Ammon's horn (tissue), 1 donor: ENCODE measurements at places on chromosomes 6 and 20.

DNA sequence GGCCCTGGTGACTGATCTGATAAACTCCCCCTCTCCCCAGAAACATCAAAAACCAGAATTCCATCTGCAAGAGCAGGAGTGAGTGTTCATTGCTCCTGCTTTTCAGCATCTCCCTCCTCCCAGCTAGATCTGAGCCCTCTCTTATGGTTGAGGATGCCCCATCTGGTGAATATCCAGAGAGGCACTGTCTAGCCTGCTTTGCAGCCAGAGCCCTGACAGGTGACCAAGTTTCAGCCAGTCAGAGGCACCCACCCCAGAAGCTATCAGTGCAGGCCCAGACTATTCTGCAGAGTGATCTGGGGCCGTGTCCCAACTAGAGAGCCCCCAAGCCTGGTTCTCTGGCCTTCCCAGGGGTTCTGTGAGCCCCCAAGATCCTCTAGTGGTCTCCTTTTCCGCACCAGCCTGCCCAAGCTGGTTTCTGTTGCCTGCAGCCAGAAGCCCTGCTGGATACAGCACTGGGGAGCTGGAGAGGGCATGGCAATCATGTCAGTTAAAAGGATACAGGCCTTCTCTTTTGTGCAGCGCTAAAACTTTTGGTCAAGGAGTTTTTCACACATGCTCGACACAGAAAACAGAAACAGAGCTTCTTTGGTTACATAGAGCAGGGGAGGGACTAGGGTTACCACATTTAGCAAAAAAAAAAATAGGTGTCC is 6.6 kb upstream of the BMP7 start:
- DNase-seq: no peak

- no peak for DNase-seq
These were observed 114.9 kb downstream of the FOXC1 start for GRCh38 chr6:1724616-1725015.

GRCh38 chr6:111973927-111974639 is 79.8 kb upstream of the CCN6 start:
- DNase-seq: no peak

DNA sequence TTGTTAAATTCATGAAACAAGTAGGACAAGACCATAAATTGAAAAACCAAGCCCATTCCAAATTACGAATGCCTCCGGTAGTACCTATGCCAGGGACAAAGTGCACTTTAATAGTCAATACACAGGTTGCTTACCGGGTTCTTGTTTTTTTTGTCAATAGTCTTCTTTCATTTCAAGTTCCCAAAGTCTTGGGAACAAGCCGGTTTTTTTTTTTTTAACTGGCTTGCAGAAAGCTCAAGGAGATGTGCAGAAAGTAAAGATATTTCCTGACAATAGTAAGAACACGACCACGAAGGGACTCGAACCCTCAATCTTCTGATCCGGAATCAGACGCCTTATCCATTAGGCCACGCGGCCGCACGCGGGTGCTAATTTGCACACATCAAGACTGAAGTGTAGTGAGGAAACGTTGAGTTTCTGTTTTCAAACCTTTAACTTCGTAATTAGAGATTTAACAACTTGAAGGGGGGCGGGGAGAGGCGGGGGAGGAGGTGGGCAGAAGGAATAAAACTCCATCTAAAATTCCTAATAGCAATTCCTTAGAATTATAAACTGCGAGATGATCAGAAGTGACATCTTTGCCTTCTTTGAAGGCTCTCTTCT is 181.0 kb downstream of the TRIM27 start:
- DNase-seq: no peak

- peak; percentile 56 for DNase-seq
These were observed 12.8 kb upstream of the DNAAF9 start for GRCh38 chr20:3420211-3420707.

- DNase-seq: no peak
These were observed 170.9 kb downstream of the HIVEP2 start for GRCh38 chr6:142773859-142774648.

DNA sequence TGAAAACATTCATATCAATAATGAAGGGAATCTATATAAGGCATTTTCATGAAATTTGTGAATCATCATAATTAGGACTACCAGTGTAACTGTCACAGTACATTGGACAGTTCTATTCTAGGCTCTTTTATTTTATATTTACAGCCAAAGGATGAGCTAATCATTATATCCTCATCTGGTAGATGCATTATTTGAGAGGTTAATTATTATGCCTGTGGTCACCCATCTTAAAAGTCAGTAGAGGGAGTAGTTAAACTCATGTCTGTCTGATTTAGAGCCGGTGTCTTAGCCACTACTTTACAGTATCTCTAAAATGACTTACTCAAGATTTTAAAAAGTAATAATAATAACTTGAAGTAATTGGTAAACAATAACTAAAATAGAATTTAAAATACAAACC is 899.3 kb upstream of the MAP3K7 start:
- no peak for DNase-seq

DNA sequence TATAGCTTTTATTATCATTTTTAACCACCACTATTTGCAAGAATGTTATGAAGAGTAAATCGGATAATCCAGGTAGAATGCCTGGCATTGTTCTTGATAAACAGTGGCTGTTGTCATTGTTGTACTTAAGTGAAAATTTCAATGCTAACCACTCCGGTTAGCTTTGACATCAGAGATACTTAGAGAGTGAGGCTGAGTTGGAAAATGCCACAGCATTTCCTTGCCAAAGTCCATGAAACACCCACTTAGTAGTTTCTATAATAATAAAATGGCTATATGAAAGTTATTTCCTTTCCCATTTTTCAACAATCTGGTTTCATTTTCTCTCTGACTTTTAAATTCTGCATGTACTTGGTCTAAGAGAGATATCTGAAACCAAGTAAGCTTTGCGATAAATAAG is 132.0 kb downstream of the CDK19 start:
- DNase-seq: no peak

- no peak for DNase-seq
These were observed 41.7 kb upstream of the ZNF831 start for GRCh38 chr20:59121714-59122565.

DNA sequence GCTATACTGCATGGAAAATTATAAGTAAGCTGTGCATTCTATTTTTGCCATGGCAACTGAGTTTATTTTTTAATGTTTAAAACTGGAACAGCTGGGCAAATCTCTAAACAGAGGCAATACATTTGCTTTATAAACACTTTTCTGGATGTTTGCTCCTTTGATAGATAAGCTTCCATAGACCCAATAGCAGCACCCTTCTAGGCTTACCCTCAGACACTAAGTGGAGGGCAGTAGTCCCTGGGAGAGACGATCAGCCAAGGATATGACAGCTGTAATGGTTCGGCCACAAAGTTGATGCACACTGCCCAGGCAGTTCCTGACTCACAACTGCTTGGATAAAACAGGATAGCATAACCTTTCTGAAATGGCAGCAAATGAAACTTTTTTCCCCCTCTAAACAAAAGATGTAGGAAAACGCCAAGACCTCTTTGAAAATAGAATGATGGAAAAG is 8.5 kb upstream of the MRPS10 start:
- no peak for DNase-seq

GRCh38 chr6:43078691-43079090 is 2.6 kb downstream of the PTK7 start:
- DNase-seq: no peak

DNA sequence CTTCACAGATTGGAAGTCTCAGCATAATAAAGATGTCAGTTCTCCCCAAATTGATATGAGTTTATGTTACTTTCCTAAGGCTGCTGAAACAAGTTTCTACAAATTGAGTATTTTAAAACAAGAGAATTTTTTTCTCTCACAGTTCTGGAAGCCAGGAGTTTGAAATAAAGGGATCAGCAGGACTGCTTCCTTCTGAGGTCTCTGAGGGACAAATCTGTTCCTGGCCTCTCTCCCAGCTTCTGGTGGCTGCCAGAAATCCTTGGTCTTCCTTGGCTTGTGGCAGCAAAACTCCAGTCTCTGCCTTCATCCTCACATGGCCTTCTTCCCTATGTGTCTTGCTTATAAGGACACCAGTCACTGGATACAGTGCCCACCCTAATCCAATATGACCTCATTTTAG is 136.1 kb downstream of the TFAP2A start:
- DNase-seq: peak; percentile 61

GRCh38 chr6:3631186-3631585 is 120.3 kb downstream of the PXDC1 start:
- no peak for DNase-seq

DNA sequence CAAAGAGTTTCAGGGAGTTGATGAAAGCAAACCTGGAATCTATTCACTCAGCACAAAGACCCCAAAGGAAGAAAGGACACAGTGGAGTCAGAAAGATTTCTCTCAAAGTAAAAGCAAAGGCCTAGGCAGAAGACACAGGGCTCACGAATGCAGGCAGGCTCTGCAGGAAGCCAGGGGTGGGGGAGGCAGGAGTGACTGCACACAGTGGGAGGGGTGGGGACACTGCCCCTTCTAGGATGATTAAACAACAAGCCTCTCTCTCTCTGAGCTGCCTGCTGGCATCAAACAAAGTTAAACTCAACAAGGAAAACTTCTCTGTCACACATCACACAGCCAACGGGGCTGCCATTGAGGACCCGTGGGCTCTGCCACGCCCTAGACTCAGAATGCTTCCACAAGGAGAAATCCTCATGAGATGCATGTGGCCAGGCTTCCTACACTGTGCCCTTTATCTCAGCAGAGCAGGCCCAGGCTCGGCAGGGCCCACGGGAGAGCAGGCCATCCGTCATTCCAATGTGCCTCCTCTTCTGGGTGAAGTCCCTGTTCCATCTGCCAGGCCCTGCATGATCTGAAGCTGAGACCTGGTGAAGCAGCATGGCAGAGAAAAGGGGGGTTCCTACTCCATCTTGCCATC is 70.1 kb downstream of the RAMACL start:
- DNase-seq: no peak

DNA sequence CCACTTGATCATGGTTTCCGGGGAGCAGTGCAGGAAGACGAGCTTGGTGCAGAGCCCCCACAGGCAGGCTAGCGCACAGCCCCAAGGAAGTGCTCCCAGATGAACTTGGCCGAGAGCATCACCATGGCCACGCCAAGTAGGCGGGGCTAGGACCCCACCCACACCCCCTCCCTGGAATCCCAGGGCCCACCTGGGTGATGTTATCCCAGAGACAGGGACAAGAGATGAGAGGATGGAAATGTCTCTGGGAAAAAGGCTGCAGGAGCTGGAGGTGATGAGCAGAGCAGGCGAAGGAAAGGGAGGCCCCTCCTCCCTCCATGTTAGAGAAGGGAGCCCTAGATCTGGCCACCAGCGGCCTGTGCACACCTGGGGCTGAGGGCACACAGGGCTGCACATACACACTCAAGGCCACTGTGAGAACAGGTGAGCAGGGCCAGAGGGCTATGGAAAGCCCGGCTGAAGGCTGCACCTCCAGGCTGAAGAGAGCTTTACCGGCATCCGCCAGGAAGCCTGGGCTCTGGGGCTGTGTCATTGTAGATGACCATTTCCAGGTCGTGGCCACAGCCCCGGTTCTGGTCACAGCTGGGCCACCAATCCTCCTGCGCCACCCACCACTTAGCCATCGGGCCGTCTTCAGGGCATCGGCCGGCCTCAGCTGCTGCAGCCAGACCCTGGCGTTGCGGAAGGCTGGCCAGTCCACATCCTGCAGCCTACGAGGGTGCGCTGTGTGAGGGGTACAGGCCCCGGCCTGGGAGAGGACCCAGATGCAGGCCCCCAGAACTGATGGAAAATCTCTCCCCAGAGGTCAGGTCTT is 24.9 kb downstream of the NPEPL1 start:
- peak; percentile 1 for DNase-seq

DNA sequence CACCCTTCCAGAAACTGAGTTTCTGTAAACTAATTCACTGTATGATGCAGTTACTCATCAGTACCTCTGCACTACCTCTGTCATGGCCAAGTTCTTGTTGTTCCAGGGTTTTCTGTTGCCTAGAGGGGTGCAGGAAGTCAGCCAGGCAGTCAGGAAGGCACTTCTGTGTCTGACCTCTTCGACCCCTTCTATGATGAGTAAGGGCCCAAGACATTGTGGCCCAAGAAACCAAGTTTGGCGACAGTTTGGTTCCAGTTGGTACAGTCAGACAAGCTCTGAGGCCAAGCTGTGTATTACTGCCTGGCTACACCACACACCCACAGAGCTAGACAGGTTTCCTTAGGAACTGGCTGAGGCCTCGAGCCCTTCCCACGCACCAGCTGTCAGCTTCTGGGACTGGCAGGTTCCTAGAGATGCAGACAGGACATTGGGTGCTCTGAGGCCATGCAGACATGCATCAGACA is 41.2 kb downstream of the TRAF3IP2 start:
- DNase-seq: peak; percentile 60

DNA sequence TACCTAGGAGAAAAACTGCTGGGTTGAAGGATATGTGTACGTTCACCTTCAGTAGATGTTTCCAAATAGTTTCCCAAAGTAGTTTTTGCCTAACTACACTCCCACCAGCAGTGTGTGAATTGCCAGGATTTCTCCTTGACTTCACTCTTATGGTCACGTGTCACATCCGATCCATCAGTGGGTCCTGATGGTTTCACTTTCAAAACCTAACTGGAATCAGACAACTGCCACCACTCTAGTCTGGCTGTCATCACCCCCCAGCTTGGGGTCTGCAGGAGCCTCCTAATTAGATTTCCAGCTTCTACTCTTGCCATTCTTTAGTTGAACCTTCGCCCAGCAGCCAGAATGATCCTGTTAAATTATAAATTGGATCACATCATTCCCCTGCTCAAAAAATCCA is 8.5 kb upstream of the SLC12A5 start:
- no peak for DNase-seq

GRCh38 chr6:32668226-32668747 is 1.8 kb upstream of the HLA-DQB1 start:
- peak; percentile 68 for DNase-seq

DNA sequence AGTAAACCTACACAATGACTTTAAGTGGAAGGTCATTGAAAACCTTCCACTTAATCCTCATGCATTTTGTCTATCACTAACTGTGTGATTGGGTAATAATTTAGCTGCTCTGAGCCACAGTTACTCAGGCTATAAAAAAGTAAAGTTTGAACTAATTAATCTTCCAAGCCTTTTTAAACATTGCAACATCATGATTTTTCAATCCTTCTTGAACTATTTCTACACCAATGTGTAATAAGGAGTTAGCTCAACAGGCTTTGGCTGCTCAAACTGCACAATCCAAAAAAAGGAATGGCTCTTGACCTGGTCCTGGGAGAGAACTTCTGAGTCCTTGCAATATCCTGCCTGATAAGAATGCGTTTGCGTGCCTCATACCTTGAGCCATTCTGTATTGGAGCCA is 34.8 kb upstream of the FILIP1 start:
- DNase-seq: no peak

DNA sequence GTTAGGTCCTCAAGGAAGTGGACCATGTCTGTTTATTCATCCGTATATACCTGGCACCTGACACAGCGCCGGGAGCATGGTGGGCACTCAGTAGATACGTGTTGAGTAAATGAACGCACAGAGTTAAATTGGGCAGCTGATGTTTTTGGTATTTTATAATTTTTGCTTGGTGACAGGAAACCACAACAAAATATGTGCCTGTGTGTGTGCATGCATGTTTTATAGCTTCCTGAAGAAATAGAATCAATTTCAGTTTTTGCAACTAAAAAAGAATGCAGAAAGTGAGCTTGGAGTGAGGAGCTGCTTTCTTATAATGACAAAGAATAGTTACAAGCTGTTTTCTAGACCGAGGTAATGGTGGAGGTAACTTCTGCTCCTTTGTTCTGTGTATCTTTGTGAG is 91.4 kb downstream of the PLCB4 start:
- no peak for DNase-seq

GRCh38 chr6:87261534-87261933 is 60.9 kb upstream of the SMIM8 start:
- DNase-seq: no peak
